ENCODE measurements at places on chromosomes 1 and 21.

DNA sequence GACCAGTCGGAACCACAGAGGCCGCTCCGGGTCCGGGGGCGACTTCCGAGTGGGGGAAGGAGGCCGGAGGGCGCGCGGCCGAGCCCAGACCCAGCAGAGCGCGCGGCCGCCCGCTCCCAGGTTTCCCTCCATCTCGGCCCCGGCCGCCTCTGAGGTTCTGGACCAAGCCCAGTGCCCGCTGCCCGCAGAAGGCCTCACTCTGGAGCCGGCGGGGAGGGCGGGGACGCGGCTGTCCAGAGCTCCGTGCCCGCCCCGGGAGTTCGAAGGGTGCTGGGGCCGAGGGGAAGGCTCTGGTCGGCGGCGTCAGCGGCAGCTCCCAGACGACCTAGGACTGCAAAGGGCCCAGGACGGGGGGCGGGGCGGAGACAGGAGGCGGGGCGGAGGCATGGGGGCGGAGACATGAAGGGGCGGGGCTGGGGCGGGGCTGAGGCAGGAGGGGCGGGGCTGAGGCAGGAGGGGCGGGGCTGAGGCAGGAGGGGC, 48.0 kb upstream of the SLC19A1 start:
- ATAC-seq, result peak; percentile 65

- no peak for ATAC-seq
Measured at GRCh38 chr1:89025928-89026327, 3.3 kb upstream of the GBP3 start.

GRCh38 chr1:113818578-113818977, 6.3 kb upstream of the RSBN1 start:
- no peak for ATAC-seq

DNA sequence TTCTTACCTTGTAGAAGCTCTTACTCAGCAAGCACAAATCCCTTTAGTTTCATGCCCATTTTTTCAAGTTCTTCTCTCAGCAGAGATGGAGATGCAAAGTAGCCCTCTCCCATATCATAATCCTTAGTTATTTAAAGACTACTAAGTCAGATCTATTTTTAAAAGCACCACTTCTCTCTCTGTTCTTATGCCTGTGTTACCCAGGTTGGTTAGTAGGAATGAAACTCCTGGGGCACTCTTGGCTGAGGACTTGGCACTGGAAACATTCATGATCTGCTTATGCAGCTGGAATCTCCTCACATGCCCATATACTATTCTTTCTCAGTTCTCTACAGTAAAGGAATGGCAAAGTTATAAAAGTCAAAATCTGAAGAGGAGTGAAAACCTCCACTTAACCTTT, 51.9 kb upstream of the PPP2R5A start:
- ATAC-seq, result no peak

DNA sequence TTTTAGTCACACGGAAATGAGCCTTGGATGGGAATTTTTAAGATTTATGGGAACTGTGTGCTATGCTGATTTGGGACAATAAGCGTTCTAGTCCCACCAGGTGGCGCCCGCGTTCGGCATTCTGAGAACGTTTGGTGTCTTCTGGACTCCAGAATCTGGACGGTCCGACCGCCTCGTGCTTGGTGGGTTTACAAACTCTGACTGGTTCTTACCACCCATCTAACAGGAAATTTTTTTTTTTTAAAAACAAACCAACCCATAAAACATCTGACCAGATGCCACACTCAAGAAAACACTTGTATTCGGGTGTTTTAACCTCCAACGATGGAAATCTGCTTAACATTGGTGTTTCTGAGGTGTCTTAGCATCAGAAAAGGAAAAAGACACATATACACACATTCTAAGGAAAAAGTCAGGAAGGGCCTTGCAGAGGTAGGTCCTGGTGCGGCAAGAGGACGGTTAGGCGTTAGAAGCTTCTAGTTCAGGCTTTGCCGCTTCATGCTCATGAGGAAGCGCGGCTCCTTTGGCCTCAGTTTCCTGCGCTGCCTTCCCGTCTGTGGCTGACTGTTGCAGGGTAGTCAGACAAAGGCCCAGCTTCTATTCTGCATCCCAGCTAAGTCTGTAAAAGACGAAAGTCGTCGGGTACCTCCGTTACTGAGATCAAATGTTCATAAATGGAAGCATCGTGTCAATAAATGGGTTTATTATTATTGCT, 814 bp upstream of the DYRK3 start:
- no peak for ATAC-seq

DNA sequence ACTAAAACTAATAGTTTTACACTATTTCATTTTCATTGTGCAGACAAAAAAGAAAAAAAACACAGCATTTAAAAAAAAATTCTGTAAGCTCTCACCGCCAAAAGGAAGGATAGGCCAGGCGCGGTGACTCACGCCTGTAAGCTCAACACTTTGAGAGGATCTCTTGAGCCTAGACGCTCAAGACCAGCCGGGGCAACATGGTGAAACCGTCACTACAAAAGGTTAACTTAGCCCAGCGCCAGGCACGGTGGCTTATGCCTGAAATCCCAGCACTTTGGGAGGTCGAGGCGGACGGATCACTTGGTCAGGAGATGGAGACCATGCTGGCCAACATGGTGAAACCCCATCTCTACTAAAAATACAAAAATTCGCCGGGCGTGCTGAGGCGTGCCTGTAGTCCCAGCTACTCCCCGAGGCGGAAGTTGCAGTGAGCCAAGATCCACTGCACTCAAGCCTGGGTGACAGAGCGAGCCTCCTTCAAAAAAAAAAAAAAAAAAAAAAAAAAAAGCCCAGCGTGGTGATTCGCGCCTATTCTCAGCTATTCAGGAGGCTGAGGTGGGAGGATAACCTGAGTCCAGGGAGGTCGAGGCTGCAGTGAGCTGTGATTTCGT, 14.3 kb upstream of the SPEN start:
- ATAC-seq, result no peak

- ATAC-seq, result no peak
Measured at GRCh38 chr1:205192287-205192686, 19.2 kb downstream of the DSTYK start.

DNA sequence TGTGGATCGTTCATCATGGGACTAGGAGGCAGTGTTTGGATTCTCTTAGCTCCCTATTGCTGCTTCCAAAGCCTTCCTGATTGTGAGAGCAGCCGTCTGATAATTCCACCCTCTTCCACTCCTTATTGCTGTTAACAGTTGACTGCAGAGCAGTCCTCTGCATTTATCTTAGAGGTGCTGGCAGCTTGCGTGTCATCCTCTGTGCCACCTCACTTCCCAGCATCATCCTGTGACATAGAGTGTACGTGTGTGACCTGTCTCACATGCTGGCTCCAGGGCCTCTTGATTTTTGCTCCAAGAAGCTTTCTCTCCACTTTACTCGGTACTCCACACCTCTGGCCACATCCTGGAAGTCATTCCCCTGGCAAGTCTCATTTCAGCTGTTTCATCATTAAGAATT, 53.0 kb upstream of the DYNLT5 start:
- no peak for ATAC-seq

- ATAC-seq, result no peak
Measured at GRCh38 chr1:17594690-17595601, 55.4 kb downstream of the ARHGEF10L start.

GRCh38 chr21:18549214-18549905, 145.8 kb upstream of the TMPRSS15 start:
- ATAC-seq, result no peak

DNA sequence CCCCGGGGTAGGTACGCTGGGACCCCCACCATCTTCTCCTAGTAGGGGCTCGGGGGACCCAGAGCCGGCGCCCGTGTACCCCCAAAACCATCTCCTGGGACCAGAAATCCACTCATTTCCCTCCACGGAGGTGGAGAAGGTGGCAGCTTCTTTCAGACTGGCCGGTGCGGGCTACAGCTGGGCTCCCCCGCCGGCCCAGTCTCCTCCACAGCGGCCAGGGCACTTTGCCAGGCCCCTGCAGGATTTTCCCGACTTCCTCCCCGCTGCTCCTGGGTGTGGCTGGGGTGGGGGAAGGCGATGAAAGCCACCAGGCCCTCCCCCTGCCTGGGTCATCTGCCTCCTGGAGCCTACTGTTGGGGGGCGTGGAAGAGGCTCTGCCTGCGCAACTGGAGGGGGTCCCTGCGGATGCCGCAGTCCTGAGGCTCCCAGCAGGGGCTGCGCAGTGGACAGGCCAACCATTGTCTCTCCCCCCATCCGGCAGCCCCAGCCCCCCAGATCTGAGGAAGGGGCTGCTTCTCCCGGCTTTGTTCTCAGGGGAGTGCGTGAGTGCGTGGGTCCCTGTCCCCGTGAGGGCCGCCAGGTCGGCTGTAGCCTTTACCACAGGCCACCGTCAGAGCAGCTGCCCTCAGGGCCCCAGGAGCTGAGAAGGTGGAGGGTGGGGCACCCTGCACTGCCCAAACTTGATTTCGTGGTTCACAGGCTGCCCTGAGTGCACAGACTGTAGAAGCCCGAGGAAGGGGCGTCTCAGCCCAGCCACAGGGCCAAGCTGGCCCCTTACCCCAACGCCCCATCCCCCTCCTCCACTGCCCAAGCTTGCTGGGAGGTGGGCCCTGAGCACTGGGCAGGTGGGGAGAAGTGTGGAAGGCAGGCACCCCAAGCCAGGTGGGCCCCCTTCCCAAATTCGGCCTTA, 1.3 kb downstream of the AGRN start:
- no peak for ATAC-seq

DNA sequence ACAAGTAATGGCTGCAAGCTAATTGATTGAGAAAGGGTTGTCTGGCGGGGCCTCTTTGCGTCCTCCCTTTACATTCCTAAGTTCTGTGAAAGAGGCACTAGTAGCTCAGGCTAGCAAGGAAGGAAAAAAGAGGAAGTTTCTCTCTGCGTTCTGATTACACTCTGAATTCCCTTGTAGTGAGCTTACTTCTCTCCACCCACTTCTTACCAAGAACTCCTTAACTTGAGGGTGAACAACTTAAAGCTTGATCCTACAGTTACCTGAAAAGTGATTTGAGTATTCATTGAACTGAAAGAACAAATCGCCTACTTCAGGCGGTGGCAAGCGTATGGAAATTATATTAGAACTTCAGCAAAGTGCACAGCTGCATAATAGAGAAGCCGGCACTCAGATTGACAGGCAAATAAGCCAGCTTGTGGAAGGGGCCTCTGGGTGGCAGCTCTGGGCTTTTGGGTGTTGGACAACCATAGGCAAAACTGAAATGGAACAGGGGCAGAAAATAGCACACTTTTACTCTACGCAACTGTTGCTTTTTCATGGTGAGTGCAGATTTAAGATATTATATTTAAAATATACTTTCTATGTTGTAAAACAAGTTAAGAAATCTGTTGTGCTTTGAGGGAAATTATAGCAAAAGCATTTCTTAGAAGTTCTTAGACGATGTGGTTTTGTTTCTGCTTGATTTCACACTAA, 464.5 kb downstream of the USP25 start:
- peak; percentile 39 for ATAC-seq

DNA sequence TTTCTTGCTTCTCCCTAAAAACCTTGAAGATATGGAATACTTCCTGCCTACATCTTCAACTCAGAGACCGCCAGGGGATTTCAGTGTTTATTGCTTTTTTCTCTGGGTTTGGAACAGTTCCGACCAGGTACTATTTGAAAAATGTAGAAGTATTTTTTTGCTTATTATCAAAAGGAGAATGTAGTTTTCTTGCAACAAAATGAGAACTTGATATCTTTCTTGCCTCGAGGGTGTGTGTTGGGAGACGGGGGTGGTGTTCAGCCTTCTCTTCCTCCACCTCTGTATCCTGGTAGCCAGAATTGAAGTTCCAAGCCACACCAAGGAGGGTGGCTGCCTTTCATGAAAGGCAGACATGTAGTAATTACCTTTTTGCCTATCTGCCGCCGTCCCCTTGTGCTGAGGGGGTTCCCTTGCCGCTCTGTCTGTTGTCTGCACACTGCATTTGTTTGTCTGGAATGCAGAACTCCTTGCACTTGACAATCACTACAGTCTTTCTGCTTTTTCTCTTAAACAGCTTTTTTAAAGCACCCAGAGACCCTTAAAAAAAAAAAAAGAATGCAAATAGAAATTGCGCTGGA, 212.1 kb downstream of the PBX1 start:
- no peak for ATAC-seq

DNA sequence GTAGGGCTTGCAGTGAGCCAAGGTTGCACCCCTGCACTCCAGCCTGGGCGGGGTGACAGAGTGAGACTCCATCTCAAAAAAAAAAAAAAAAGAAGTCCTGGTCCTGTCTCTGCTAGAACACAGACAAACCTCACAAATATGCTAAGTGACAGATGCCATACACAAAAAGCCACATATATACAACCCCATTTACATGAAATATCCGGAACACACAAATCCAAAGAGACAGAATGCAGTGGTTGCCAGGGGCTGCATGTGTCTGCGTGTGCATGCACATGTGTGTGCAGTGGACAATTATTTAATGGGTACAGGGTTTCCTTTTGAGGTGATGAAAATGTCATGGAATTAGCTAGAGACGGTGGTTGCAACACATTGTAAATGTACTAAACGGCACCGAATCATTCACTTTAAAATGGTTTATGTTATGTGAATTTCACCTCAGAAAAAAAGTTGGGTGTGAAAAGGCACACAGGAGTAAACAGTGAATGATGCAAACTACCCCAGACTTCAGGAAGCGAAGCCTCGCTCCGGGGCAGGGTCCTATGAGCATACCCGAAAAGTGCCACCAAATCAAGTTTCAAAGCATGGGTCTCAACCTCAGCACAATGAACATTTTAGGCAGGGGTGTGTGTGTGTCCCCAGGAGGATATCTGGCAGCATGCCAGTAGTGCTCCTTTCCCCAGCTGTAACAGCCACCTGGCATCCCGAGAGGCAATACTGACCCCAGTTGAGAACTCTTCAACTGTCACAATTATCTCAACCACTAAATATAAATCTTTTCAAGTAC, 48.3 kb downstream of the GNB1 start:
- peak; percentile 66 for ATAC-seq

GRCh38 chr1:162193815-162194214, 124.3 kb downstream of the NOS1AP start:
- no peak for ATAC-seq

- peak; percentile 24 for ATAC-seq
Measured at GRCh38 chr1:22880174-22880601, 92.5 kb downstream of the LACTBL1 start.

- no peak for ATAC-seq
Measured at GRCh38 chr1:10918531-10918930, 93.9 kb upstream of the TARDBP start.

DNA sequence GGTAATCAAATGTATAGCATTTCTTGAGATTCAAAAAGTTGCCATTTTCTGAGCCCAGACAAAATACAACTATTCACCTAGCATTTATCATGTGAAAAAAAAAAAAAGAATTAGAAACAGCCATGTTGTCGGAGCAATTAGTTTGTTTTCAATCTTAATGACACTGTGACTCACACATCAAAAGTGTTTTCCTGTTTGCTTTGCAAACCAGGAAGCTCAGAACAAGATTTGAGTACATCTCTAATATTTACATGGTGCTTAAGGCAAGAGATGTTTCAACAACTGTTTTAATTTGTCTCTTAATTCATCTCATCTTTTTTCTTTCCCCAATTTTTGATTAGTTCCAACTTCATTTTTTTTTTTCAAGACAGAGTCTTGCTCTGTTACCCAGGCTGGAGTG, 62.5 kb upstream of the CAPZB start:
- ATAC-seq, result no peak

GRCh38 chr1:15282810-15283474, 35.9 kb downstream of the FHAD1 start:
- ATAC-seq, result no peak

- no peak for ATAC-seq
Measured at GRCh38 chr1:35261412-35262120, 6.9 kb upstream of the ZMYM4 start.

- no peak for ATAC-seq
Measured at GRCh38 chr1:5368201-5368600, 624.0 kb downstream of the NPHP4 start.

Data from stimulated activated memory B cell treated with anti-CD40 and anti-IgM and Interleukin-4, amounts not matched to agents 10 μg/mL and 1 μg/mL and 100 μg/mL, for 72 hours (primary cell).